NCI-H1694 (cell line): ENCODE measurements at places on chromosomes 5 and 9.

GRCh38 chr5:14995229-14995628 lies 123.7 kb upstream of the ANKH start:
- no peak for DNase-seq

GRCh38 chr5:93184041-93184440 lies 397.0 kb downstream of the NR2F1-AS1 start:
- DNase-seq: no peak

DNA sequence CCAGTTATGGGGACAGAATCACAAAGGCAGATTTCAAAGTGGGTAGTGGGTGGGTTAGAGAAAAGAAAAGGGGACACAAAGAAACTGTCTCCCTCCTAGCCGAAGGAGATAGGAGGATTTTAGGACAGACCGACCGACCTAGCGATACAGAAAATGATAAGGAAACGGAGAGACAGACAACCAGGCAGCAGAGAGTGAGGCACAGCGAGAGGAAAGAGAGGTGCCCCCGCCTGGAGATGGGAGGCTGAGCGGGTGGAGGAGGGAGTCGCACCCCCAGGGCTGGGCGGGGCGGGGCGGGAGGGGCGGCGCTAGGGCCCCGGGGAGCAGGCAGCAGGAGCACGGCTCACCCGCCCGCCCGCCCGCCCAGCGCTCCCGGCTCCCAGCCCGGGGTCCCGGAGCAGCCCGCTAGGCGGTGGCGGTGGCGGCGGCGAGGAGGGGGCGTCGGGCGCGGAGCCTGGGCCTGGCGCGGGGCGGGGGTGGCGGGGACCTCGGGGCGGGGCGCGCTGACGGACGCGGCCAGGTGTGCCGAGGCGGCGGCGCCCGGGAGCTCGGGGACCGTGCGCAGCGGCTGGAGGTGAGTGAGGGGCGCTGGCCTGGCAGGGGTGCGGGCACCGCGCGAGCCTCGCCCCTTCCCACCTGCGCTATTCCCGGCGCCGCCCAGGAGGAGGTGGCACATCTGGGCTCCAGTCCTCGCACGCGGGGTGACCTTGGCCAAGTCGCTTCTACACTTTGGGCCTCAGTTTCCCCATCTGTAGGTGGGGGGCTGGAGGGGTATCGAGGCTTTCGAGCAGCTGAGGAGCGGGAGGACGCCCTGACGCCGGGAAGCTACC lies 15.9 kb upstream of the SYNPO start:
- no peak for DNase-seq

GRCh38 chr5:174056064-174056847 lies 10.8 kb downstream of the NSG2 start:
- DNase-seq: no peak

DNA sequence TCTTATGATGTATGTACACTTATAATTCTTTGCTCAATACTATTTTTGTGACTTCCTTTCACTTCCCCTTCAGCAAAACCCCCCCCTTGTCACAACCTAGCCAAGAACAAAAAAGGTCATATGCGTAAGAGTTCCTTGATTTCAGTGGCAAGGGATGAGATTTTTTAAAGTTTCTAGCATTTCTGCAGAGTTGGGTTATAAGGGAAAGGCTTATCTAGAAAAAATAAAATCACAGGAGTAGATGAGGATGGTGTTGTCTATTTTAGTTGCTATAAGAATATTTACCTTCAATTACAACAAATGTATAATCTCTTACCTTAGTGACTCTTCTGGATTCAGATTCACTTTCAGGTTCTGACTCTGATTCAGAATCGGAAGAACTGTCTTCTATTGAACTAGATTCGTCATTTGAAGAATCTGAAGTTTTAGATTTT lies 184.6 kb downstream of the AP3B1 start:
- no peak for DNase-seq

DNA sequence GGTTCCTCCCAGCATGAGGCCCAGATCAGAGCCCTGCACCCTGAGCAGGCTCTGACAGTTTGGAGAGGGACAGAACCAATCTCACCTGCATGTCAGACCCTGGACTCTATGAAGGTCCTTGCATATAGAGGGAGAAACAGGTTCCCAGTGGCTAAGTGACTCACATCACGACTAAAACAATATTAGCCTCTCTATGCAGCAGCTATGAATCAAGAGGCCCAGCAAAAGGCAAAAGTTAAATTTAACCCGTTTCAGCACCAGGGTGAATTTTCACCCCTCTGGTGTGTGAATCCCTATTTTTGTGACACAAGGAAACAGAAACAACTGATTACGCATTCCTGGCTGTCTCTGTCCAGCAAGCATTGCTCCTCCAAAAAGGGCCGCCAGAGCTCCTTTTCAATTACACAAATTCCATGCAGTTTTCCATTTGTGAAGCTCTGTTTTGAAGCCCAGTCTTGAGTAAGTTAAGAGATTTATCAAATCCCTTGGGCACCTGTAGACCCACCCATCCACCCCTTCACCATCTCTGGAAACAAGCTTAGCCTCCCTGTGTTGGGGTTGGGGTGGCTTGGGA lies 136.6 kb downstream of the GABBR2 start:
- DNase-seq: no peak

- DNase-seq: peak; percentile 68
Measured at GRCh38 chr5:163658702-163659567, 153.5 kb downstream of the MAT2B start.

- no peak for DNase-seq
Measured at GRCh38 chr5:158023266-158023665, 164.3 kb upstream of the CLINT1 start.

GRCh38 chr5:77321793-77322394 lies 111.4 kb downstream of the PDE8B start:
- DNase-seq: no peak

DNA sequence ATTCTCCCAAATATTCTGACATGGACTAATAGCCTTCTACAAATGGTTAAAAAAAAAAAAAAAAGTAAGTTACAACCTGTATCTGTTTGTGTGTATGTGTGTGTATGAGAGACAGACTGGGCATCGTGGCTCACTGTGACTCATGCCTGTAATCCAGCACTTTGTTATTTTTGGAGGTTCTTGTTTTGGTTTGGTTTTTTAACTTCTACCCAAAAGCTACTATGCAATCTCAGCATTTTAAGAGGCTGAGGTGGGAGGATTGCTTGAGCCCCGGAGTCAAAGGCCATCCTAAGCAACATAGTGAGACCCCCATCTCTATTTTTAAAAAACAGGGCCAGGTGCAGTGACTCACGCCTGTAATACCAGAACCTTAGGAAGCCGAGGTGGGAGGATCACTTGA lies 17.6 kb upstream of the HAVCR1 start:
- no peak for DNase-seq

- DNase-seq: no peak
Measured at GRCh38 chr9:111131211-111131610, 92.9 kb upstream of the LPAR1 start.

DNA sequence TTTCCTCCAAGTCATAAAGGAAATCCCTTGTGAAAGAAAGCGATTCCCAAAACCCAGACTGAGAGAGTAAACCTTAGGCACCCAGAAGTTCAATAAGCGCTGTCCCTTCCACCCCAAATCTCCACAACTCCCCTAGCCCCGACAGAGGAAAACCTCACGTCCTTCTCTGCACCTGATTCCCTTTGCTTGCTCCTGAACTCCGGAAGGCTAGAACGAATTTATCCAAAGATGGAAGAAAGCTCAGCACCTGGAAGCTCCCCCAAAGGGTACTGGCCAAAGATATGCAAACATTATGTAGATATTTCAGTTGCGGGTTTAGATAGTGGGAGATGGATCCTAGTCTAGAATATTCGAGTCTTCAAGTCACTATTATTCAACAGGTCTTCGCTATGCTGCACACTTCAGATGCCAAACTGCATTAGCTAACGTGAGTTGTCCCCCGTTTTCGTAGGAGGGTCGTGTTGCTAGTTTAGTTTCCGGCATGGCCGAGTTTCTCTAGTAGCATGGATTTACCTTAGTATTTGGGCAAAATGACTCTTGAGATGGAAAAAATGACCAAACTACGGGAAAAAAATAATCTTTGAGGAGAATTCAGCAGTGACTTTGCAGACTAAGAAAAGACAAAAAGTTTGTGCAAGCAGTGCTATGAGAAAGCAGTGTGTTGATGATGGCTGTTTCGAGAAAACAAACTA lies 27.7 kb downstream of the NR2F1 start:
- no peak for DNase-seq

- no peak for DNase-seq
Measured at GRCh38 chr9:97531888-97532376, 30.5 kb downstream of the TMOD1 start.

- no peak for DNase-seq
Measured at GRCh38 chr5:56279979-56280378, 46.8 kb upstream of the ANKRD55 start.

DNA sequence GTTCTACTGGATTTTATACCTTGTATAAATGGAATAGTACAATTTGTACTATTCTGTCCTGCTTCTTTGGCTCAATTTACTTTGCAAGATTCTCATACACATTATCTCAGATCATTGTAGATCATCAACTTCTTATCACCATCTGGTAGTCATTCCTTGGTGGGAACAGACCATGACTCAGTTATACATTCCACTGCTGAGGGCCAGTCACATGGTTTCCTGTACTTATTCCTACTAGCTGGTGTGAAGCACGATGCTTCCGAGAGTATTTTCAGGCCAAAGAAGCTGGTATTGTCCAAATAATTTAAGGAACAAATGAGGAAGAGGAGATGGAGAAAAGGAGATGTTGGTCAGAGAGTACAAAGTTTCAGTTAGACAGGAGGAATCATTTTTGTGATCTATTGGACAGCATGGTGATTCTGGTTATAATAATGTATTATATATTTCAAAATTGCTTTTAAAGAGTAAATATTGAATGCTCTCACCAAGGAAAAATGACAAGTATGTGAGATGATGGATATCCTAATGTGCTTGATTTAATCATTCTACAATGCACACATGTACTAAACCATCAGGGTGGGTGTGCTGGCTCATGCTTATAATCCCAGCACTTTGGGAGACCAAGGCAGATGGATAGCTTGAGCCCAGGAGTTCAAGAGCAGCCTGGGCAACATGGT lies 124.1 kb downstream of the SYK start:
- no peak for DNase-seq

DNA sequence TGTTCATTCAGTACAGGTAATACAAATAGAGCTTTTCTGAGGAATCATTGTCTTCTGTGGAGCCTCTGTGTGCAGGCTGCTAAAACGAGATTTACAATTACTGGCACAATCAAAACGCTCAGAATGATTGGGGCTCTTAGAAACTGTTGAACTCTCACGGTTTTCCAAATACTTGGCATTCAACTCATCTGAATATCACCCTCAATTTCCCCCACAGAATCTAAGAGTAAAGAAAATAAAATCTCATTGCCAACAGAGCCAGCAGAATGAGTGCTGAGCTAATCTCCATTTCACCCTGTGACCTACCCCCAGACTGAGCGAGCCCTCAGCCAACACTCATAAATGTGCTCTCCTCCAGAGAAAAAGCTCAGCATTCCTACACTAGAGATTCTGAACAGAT lies 35.3 kb upstream of the TMED7 start:
- no peak for DNase-seq

DNA sequence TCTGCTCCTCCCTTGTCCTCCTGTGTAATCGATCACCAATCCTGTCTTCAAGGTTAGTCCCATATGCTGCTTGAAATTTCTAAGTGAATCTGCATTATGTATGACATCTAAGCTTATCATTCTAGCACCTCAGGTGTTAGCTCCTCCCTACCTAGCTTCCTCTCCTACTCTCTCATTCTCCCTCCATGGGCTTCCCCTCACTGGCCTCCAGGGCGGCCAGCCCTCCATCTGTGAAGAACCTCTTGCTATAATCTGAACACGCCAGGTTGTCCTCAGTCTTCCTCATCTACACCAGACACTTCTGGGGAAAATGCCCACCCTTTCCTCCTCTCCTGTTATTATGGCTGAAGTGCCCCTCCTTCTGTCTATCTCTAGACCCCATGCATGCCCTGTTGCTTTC lies 599.3 kb upstream of the KLF4 start:
- DNase-seq: no peak

- DNase-seq: peak; percentile 89
Measured at GRCh38 chr5:67520161-67520908, 323.7 kb upstream of the CD180 start.

GRCh38 chr5:12313602-12314001 lies 409.4 kb upstream of the CTNND2 start:
- no peak for DNase-seq

DNA sequence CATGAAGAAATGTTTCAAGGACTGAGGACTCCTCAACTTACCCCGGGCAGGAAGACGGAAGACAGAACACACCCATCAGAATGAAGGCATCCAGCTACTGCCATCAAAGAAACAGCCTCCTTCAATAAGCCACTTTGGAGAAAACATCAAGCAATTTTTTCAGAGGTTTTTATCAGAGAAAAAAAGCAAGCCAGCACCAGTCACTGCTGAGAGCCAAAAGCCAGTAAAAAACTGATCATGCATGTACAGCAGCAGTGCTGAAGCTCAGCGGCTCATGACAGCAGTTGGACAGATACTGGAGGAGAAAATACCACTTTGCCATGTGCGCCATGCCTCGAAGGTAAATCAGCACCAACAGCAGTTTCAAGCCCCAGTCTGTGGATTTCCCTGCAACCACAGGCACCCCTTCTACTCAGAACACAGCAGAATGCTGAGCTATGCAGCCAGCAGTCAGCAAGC lies 10.1 kb upstream of the ZNF484 start:
- no peak for DNase-seq

DNA sequence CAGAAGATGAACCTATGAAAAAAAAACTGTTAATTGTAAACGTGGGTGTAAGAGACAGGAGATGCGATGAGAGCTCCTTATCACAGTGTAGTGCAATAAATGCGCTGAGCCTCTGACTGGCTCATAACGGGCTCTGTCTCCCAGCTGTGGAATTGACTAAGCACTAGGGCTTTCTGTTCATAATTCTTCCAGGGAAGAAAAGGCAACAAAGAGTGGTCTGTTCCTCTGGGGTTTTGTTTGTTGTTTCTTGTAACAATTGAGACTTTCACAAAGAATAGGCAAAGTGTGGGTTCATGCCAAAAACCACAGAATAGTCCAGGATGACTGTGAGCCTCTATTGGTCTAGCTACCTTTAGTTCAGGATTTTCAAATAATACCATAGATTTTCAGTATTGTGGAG lies 39.4 kb downstream of the UBE2QL1 start:
- no peak for DNase-seq

GRCh38 chr5:52989025-52989780 lies at the start of gene ITGA2:
Gene ITGA2, plus strand, starts transcription at chr5:52989352. Its CDS starts 117 bp downstream, at chr5:52989469.
- DNase-seq: peak; percentile 4

DNA sequence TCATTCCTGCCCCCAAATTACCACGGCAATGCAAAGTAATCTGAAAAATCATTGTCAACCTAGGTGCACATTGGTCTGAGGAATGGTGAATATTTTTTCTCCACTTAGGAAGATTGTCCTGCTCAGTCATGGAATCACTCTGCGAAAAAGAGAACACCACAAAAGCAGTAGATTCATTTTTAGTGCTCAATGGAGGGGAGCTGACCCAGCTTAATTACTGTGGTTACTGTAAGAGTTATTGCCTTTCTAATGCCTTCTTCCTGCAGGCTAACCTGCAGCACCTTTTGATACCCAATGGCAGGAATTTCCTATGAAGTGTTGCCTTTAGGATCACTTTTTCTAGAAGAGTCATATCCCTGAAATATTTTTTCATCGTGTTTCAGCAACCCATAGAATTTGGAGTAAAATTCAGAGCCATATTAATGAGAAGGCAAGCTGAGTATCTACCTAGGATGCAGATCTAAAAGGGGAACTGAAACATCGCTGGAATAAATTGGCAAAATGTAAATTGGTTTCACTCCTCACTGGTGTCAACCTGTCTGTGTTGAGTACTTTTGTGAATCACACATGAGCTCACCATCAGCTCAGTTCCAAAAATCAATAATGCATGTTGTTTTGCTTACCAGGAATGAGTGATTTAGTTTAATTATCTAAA lies 464.5 kb downstream of the CSNK1G3 start:
- DNase-seq: no peak
